Uterus (tissue), 4 donors: ENCODE measurements at places on chromosomes 7 and 10.

DNA sequence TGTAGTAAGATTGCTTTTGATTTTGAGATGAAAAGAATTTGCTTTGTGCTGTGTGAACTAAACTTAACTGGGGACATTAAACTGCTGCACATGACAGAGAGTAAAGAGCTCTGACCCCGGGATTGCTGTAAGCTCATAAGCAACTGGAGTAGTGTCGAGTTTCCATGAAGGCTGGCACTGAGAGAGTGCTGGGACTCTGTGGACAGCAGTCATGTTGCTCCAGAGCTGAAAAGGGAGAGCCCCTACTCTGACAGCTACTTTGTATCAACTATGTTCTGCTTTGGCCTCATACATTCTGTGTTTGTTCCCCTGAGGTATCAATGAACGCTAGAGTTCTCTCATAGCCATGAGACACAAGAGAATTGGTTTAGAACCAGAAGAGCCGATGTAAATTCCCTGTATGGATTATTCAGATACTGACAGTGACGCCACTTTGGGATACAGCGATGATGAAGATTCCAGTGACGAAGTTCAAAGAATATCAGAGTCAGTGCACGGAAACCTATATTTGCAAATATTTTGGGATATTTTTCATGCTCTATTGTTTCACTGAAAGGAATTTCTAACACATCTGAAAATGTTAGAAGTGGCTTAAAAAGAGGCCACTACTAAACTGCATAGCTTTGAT lies 185.9 kb upstream of the DKK1 start:
- no peak for DNase-seq

DNA sequence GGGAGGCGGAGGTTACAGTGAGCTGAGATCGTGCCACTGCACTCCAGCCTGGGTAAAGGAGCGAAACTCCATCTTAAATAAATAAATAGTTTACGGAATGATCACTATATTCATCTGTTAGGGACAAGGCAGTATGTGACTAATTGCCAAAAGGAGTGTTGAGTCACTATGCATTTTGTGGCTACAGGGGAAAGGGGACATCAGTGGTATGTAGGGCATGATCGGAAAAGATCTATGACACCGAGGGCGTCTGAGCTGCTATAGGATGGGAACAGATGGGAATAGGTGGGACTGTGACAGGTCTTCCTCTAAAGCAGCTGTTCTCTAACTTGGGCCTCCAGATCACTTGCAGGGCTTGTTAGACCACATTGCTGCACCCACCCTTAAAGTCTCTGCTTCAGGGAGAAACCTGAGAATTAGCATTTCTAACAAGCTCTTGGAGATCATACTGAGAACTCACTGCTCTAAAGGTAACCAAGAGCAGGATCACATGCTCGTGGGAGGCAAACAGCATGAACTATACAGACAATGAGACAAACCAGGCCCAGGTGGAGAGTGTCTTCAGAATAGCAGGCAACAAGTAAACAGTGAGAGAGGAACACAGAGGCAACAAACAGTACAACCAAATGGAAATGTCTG lies 65.1 kb upstream of the ITGA8 start:
- DNase-seq, result no peak

GRCh38 chr10:124353896-124354295 lies 64.8 kb downstream of the OAT start:
- DNase-seq, result no peak

GRCh38 chr10:121080281-121080891 lies 229.2 kb downstream of the WDR11 start:
- peak; percentile 48 for DNase-seq

DNA sequence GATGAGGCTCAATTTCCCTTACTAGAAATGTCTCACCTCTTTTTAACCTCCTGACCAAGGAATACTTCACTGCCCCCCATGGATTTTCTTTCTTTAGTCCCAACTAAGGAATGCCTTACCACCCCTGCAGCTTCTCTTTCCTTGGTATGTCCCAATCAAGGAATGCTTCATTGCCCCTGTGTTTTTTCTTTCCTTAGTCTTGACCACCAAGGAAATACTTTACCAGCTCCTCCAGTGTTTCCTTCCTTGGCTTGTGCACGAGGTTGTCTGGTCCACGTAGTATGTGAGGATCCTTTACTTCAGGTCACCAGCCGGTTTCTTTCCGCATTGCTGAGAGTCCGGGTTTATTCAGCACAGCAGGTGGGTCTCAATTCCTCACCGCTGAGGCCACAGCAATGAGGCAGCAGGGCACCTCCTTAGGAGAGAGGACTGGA lies 59.3 kb downstream of the CYP2C9 start:
- DNase-seq, result no peak

- no peak for DNase-seq
These were observed 6.9 kb upstream of the UBE2H start for GRCh38 chr7:129959471-129960203.

DNA sequence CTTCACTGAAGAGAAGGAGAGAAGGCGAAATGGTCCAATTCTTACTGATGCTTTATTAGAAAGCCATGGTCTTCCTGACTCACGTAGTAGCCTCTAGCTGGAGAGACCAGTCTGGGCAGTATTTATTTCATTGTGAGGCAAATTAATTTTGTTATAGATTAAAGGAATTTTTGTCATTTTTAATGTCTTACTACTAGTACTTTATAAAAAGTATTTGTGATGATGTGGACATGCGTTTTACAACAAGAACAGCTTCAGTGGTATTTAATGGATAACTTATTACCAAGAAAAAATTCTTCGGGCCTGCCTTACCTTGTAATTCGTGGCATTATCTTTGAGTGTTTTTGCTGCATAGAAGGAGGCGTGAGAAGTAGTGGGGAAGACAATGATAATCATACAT lies 339.4 kb upstream of the SHH start:
- no peak for DNase-seq

- DNase-seq, result no peak
These were observed 75.3 kb upstream of the FOXK1 start for GRCh38 chr7:4606797-4607196.

- no peak for DNase-seq
These were observed 25.9 kb downstream of the TRDMT1 start for GRCh38 chr10:17175551-17175950.

GRCh38 chr10:129079705-129080104 lies 387.3 kb upstream of the MGMT start:
- no peak for DNase-seq

GRCh38 chr7:51850126-51850525 lies 533.5 kb upstream of the COBL start:
- DNase-seq, result no peak

DNA sequence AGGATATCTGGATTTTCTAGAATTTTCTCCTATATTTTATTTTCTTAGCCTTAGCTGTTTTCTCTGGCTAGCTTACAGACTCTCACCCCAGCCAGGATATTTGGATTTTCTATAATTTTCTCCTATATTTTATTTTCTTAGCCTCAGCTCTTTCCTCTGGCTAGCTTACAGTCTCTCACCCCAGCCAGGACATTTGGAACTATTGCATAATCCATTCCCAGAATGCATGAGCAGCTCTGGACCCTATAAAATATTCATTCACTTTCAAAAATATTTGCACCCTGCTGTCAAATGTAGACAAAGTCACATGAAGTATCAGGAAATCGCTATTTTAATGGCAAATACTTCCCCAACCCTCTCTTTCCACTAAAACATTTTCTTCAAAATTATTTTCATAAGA lies 298.9 kb downstream of the DNAJB6 start:
- DNase-seq, result no peak

DNA sequence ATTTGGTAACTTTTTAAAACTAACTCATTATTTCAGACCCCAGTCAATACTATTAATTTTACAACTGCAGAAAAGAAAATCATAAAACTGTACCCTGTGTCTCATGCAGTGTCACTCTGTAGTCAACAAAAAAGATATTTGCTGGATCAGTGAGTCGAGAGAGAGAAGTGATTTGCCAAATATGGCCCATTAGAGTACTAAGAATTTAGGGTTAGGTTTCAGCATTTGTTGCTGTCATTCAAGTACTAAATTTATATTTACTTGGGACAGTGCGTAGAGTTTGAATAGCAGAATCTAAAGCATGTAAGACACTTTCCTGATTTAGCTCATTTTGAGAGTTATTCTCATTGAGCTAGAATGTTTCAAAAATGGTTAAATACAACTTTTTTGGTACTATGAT lies 38.9 kb downstream of the CACNA2D1 start:
- DNase-seq, result no peak
